Esophagus squamous epithelium (tissue), 5 donors: ENCODE measurements at places on chromosomes 2 and 18.

GRCh38 chr2:12032975-12033374 lies 286.5 kb downstream of the LPIN1 start:
- DNase-seq = no peak

DNA sequence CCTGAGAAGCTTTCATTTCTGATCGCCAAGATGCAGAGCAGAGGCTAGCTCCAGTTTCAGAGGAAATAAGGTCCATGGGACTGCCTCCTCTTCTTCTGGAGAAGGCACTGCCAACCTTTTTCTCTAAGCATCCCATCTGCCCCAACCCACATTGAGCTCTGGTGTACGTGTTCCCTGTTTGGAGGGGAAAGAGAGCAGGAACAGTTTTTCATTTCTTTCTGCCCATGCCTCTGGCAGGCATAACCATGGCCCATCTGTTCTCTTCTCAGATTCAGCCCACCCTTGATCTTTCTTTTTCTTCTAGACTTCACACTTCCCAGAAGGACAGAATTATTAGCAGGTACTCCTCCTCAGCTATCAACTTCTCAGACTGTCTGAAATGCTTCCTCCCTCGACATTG lies 1110.3 kb upstream of the KLHL29 start:
- no peak for DNase-seq

GRCh38 chr2:112152476-112153178 lies 14.4 kb downstream of the FBLN7 start:
- DNase-seq = no peak

DNA sequence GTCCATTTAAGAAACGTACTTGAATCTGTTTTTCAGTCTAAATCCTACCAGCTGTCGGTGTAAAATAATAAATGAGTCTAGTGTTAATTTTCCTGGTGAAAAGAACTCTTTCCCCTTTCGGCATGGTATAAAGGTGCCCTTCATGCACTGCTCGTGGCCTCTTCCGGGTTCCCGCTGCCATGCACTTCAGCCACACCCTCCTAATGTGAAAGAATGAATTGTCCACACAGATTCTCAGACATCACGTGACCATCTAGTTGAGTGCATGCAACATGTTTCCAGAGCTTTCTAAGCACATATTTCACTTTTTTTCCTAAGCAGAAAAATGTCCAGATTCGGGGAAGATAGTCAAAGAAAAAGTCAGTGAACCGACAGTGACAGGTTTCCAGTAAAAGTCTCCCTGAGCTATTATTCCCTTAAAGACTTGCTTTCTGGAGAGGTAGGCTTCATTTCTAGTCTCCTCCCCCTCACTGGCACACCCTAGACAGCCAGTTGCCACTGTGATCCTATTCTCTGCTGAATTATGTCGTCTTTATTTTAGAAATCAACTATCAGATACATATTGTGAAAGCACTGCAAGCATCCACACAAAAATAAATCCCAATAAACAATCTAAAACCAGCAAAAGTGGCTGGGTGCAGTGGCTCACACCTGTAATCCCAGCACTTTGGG lies 65.9 kb upstream of the RPL31 start:
- DNase-seq = no peak

DNA sequence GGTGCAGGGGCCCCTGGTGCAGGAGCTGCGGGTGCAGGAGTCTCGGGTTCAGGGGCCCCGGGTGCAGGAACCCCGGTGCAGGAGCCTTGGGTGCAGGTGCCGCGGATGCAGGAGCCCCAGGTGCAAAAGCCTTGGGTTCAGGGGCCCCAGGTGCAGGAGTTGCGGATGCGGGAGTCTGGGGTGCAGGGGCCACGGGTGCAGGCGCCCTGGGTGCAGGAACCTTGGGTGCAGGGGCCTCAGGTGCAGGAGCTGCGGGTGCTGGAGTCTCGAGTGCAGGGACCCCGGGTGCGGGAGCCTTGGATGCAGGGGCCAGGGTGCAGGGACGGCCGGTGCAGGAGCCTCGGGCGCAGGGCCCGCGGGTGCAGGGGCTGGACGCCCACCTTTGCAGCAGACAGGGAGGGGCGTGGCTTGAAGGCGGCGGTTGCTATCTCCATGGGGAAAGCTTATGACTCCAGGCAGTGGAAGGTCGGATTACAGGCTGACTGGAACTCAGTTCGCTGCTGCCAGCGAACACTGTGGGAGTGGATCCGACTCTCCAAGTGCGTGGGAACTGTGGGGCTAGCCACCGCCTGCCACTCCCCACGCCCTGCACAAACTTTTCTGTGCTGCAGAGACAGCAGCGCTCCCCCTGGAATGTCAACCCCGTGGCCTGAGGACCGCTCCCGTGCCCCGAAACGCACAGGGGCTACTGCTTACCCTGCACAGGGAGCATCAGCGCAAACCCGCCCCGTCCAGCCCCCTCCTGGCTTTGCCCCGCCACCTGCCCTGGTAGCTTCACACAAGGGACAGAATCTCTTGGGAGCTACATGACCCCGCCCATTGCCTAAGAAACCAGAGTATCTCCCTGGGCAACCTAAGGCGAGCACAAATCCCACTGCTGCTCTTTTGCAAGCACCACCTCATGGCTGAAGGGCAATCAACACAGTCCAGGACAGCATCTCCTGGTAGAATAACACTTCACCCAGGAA lies 40.3 kb downstream of the COPS9 start:
- no peak for DNase-seq
